ENCODE measurements at places on chromosomes 4 and X.

- no peak for DNase-seq
Observed at GRCh38 chr4:85790582-85790981, 315.6 kb downstream of the ARHGAP24 start.

GRCh38 chrX:103831803-103832544, at the start of gene RAB9B:
Gene RAB9B, minus strand, starts transcription at chrX:103832257. Its CDS starts 6,473 bp downstream, at chrX:103825784.
- DNase-seq, result no peak

DNA sequence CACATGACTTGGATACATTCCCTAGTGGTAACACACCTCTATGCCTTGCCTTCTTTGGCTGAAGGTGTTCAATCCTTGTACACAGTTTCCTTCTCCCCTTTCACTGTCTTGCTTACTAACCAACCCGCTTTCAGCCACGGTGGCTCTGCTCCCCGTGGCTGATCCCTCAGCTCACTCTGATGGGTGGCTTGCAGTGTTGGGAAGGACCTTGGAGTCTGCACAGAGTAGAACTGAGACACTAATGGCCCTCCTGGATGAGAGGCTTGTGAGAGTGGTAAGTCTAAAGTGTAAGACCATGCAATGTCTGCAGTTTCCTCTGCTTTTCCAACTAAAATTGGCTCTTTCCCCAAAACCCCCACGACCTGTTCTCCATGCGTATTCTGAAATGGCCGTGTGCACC, 46.0 kb upstream of the GNPDA2 start:
- DNase-seq, result no peak

DNA sequence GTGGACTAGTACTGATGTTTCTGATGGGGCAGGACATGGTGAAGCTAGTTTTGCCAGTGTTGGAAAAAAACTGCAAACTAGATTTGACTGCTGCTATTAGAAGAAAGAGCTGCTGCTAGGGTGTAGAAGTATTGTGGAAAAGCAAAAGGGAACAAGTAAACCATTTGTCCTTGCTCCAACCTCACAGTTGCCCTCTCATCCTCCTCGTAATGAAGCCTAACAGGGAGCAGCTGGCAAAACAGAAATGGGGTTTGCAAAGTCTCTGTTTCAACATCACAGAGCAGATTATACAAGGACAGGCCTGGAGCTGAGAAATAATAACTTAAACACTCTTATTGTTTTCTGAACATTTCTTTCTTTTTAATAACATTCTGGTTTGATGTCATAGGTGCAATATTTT, 346.2 kb downstream of the MAGEB5 start:
- no peak for DNase-seq

GRCh38 chrX:129043138-129043537, 480.2 kb downstream of the SMARCA1 start:
- no peak for DNase-seq
